Activated T-helper 2 cell treated with anti-CD3 and anti-CD28 coated beads, Interferon-gamma antibody, Interleukin-2, Interleukin-4, amounts not matched to agents 10 μg/mL and 5 μg/mL and 100 μg/mL, durations not matched to agents 14 hours and 24 hours and 36 hours (primary cell): ENCODE measurements at places on chromosomes 12 and 14. TPM values are rescaled to one million over a fixed set of nuclear protein-coding genes. Genes with fewer than 3 reads are reported as not detected.
A peak's percentile ranks its signal among the peaks of the same experiment; 100 is the strongest.

Gene KANSL2
- total RNA-seq: 59.5 and 62.7 TPM in 2 replicates

Gene LRRC10
- total RNA-seq: not detected in 2 replicates

GRCh38 chr12:52355176-52355575, 12.1 kb downstream of the KRT85 start:
- H3K27ac ChIP-seq: no peak overlapping the region
- H3K36me3 ChIP-seq: no peaks in the 10 kb centered on the region
- no peak overlapping the region for H3K4me3 ChIP-seq
- H3K27me3 ChIP-seq: peaks cover 21% of the 10 kb centered on the region
- DNase-seq: no peak

DNA sequence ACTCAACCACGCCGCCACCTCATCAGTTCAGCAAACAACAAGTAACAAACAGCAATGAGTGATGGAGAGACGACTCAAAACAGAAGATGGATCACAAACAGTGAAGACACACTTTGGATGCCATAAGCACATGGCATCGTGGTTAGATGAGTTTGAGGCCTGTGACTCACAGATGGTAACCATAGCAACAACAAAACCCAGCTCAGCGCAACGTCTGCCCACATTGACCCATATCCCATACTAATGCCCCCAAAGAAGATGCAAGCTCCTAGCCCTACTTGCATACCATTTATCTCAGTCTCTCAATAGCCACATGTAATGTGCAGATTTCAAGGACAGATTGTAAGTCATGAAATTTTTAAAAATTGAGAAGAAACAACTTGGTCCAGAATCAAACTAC, 1322.3 kb upstream of the TMEM132C start:
- H3K36me3 ChIP-seq: no peaks in the 10 kb centered on the region
- H3K4me3 ChIP-seq: no peak overlapping the region

GRCh38 chr12:61490526-61491498, 769.4 kb upstream of the USP15 start:
- no peak for DNase-seq
- H3K36me3 ChIP-seq: no peaks in the 10 kb centered on the region
- no peak overlapping the region for H3K27ac ChIP-seq
- no peak overlapping the region for H3K4me3 ChIP-seq
- no peaks in the 10 kb centered on the region for H3K4me1 ChIP-seq

GRCh38 chr12:7142056-7142644, 12.0 kb downstream of the CLSTN3 start:
- H3K27me3 ChIP-seq: no peaks in the 10 kb centered on the region
- H3K36me3 ChIP-seq: peaks cover 73% of the 10 kb centered on the region
- H3K4me3 ChIP-seq: no peak overlapping the region
- peak; percentile 38 for DNase-seq

DNA sequence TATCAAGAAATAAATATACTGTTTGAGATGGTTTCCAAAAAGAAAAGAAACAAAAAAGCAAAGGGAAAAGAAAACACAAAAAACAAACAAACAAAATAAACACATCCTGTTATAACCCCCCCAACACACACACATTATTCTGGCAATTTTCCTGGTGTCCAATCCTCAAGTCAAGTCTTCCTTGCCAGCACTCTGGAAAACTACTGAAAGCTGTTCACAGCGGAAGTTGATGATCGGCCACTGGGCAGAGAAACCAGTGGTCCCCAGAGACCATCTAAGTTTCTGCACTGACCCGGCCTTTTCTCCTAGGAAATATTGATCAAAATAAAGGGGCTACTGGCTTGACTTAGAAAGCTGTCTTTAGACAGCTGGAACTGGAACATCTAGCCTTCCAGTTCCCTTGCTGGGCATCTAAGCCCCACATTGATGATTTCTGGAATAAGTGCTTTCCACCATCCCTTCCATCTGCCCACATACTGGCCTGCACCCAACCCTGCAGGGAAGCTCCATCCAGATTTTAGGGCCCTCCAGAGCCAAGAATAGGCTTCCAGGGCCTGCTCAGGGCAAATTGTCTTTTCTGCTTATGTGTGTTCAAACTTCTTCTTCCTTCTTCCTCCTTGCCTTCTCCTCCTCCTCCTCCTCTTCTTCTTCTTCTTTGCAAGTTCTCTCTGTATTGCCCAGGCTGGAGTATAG, 11.6 kb upstream of the PPP1CC start:
- no peaks in the 10 kb centered on the region for H3K27me3 ChIP-seq
- H3K36me3 ChIP-seq: no peaks in the 10 kb centered on the region
- no peak overlapping the region for H3K4me3 ChIP-seq
- no peak for DNase-seq
- H3K27ac ChIP-seq: no peak overlapping the region

DNA sequence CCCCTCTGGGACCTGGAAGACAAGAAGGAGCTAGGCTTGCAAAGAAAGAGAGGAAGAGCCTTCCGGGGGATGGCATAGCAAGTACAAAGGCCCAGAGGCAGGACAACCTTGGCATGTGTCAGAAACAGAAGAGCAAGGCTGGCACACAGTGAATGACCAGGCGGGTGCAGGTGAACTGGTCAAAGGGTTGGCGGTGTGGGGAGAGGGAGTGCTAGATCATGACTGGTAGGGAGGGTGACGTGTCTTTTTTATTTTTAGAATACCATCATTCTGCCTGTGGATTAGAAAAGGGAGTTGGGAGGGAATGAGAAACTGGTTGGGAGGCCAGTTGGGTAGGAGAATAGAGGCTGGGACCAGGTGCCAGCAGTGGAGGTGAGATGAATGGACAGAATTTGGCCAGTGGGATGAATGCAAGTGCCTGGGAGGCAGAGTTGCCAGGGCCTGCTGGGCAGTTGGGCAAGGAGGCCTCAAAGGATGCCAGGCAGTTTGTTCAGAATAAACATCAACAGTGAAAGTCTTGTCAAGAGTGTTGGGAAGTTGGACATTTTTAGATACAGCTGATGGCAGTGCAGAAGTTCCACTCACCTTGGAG, 168.3 kb downstream of the CACNA1C start:
- no peaks in the 10 kb centered on the region for H3K4me1 ChIP-seq
- H3K4me3 ChIP-seq: no peak overlapping the region
- H3K36me3 ChIP-seq: no peaks in the 10 kb centered on the region

DNA sequence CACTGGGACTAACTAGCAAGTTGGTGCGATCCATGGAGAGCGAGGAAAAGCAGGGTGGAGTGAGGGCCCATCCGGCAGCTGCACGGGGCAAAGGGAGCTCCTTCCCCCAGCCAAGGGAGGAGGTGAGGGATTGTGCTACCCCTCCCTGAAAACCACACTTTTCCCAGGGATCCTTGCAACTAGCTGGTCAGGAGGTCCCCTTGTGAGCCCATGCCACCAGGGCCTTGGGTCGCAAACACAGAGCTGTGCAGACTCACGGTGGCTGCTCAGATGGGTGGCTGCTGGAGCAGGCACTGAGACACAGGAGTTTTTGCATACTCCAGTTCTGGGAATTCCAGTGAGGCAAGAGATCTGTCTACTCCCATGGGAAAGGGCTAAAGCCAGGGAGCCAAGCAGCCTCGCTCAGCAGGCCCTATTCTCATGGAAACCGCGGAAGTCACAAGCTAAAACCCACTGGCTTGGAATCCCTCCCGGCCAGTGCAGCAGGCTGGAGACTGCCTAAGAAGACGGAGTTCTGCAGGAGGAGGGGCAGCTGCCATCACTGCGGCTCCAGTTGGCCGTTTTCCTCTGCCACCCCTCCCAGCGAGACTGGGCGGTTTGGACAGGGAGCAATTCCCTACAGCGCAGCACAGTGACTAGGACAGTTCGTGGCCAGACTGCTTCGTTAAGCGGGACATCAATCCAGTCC, 10.9 kb upstream of the ZNF705A start:
- no peaks in the 10 kb centered on the region for H3K4me1 ChIP-seq
- peaks cover 24% of the 10 kb centered on the region for H3K27me3 ChIP-seq
- no peak overlapping the region for H3K4me3 ChIP-seq
- no peak for DNase-seq
- no peaks in the 10 kb centered on the region for H3K36me3 ChIP-seq

GRCh38 chr12:107417004-107417403, 268.6 kb upstream of the PWP1 start:
- no peaks in the 10 kb centered on the region for H3K27me3 ChIP-seq
- no peak overlapping the region for H3K4me3 ChIP-seq
- DNase-seq: no peak
- peaks cover 2% of the 10 kb centered on the region for H3K4me1 ChIP-seq
- H3K27ac ChIP-seq: no peak overlapping the region

DNA sequence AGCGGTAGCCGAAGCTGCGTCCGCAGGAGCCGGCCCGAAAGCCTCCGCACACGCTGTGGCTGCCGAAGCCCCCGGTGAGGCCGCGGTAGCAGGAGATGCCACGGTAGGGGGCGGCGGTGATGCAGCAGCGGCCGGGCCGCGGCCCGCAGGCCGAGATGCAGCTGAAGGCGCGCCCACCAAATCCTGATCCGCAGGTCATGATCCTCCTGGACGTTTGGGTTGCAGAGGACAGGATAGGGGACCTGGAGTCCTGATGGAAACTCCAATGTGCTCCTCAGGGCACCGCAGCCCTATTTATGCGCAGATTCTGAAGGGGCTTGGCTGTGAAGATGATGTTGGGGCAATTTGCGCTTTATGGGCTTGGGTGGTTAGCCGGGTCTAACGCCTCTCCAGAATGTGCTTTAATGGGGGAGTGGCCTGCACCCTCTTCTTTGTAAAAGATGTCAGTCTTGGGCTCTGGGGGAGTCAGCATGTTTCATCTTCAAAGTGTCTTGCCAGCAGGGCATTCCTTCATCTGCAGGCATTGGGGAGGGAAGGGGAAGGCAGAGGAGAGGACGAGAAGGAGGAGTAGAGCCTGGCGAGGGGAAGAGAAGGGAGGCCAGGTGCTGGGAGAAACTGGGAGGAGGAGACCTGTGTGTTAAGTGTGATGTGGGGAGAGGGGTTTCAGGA, at the start of gene KRT81:
Gene KRT81, minus strand, starts transcription at position 268 of the 669 bp plus-strand sequence. Its CDS starts 69 bp downstream, at position 199.
- peaks cover 35% of the 10 kb centered on the region for H3K27me3 ChIP-seq
- no peak for DNase-seq
- H3K4me3 ChIP-seq: no peak within 1 kb of the TSS
- H3K27ac ChIP-seq: no peak within 1 kb of the TSS
- H3K4me1 ChIP-seq: peaks cover 10% of the 10 kb centered on the region

DNA sequence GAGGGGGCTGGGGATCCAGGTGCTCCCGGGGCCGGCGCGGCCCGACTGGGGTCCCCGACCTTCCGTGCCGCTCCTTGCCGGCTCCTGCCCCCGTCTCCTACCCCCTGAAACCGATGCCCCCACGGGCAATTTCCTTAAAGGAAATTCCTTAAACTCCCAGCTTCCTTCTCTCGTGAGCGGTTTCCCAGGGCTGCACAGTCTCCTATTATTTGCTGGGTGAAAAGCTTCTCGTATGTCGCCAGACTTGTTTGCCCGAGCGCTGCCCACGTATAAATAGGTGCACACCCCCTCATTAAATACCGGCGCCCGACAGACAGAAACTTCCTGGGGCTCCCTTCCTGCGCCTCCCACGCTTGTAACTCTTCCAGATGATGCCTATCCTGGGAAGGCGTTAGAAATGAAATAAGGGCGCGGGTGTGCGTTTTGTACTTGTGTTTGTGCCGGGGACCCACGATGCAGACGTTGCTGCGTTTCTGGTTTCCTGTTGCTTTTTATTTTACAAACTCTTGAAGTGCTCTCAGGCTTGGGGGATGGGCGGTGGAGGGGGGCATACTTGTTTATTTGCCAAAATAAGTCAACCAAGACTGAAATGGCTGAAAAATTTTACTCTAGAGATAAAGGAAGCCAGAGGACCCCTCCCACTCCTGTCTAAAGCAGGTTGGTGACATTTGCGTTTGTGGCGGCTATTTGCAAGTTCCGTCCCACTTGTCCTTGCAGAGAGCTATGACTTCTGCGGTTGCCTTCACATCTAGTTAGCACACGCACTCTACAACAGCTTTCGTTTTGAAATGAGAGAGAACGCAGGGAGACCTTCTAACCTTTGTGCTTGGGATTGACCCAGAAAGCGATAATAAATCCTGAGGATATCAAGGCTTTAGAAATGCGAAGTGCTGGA, 1.0 kb downstream of the HIP1R start:
- H3K4me3 ChIP-seq: peak overlapping the region; percentile 90
- peaks cover 23% of the 10 kb centered on the region for H3K4me1 ChIP-seq
- peaks cover 14% of the 10 kb centered on the region for H3K36me3 ChIP-seq
- H3K27me3 ChIP-seq: peaks cover 14% of the 10 kb centered on the region

DNA sequence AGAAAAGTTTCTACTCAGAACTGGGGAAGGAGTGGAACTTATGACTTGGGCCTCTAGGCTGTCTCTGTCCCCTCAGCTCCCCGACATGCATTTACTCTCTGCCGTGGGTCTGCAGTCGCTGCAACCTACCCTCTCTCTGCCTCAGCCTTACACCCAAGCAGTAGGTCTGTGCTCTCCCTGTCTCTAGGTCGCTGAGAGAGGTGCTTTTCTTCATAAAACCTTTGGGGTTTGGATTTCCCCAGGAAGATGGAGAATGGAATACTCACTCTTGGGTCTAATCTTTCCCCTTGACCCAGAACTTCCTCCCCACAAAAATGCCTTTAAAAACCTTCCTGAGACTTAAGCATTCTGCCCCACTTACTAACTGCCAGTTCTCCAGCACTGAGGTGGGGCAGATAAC, 12.9 kb downstream of the GPR84 start:
- no peak overlapping the region for H3K4me3 ChIP-seq
- H3K36me3 ChIP-seq: peaks cover 48% of the 10 kb centered on the region
- no peaks in the 10 kb centered on the region for H3K27me3 ChIP-seq
- H3K27ac ChIP-seq: no peak overlapping the region
- peaks cover 20% of the 10 kb centered on the region for H3K4me1 ChIP-seq

Gene RTL1
- total RNA-seq: not detected in 2 replicates

Gene HOTAIR
- total RNA-seq: not detected in 2 replicates

Gene TEDC1
- total RNA-seq: 38.2 and 42.6 TPM in 2 replicates

DNA sequence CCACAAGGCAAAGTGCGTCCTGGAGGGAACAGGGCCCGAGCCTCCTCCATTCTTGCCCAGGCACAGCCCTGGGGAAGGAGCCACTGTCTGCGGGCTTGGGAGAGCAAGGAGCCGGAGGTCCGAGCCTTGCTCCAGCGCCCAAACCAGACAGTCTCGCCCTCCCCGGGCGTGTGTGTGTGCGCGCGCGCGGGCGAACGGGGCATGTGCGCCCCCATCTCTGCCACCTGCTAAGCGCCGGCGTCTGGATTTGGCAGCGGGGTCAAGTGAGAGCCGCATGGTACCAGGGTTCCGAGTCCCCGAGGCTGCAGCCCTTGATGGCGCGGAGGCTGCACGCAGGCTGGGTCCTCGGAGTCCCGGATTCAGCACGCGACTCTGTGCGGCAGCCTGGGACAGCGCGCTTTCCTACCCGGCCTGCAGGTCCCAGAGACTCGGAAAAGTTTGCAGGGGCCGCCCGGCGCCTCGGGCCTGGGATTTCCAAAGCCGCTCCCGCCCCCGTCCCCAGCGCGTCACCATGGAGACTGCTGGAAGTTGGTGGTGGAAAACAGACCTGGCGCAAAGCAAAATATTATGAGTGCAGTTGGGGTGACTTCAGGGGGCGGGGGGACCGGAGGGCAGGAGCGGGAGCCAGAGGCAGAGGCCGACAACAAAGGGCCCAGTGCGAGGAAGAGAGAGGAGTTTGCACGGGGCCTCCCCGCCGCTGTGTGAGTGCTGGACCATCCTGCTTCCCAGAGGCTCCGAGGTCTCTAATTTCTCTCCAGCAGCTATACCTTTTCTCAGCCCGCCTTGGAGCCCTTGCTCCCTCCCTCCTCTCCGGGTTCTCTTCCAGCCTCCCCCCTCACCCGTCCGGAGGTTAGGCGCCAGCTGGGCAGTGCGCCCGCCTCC, 4.2 kb downstream of the RFX4 start:
- no peak for DNase-seq
- H3K27ac ChIP-seq: no peak overlapping the region
- H3K4me1 ChIP-seq: peaks cover 15% of the 10 kb centered on the region
- peaks cover 80% of the 10 kb centered on the region for H3K27me3 ChIP-seq
